Left cardiac atrium (tissue), 4 donors: ENCODE measurements at places on chromosomes 1 and 21. TPM values are rescaled to one million over a fixed set of nuclear protein-coding genes. Genes with fewer than 3 reads are reported as not detected.
A peak's percentile ranks its signal among the peaks of the same experiment; 100 is the strongest.

The RNF207 gene
- total RNA-seq: 38.3 TPM

DNA sequence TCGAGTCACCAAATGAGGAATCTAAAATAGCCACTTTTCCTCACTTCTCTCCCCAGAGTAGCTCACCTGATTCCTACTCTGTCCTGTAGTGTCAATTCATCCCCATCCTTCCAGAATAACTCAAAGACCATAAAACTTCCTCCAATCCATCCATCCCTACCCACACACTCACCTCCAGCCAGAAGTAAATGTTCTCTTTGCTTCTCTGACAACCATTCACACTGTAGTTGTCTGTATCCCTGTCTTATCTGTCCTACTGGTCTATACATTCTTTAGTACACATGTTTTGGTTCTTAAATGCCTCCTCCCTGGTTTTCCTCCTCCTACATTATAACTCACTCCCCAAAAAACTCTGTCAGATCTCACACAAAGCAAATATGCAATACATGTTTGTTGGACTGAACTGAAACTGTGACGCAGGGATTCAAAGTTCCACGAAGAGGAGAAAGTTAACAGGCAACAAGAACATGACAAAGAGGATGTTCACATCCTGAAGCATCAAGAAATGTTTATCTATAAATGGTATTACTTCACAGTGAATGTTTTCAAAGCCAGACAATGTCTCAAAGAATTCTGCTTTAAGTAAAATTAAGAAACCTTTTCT is 11.0 kb downstream of the TP53BP2 start:
- DNase-seq: no peak

DNA sequence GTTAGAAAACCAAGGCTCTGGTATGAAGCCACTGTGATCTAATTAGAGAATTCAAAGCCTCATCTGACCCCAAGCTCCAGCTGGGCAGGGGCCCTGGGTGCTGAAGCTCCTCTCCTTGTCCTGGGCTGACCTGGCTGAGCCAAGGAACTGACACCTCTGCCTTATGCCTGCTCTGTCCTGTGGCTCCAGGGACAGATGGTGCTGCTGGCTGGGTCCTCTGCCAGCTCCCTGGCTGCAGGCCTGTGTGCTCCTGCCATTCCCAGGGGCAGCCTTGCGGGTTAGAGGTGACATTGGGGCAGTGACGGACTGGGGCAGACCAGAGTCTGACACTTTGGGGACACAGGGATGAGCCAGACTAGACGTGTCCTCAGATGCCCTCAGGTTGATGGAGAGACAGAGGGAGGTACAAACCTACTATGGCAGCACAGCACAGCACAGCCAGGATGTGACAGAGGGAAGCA is 11.8 kb downstream of the ACOT11 start:
- DNase-seq: peak; percentile 72

The ESRRG gene
- 17.5 TPM for total RNA-seq

- no peak for DNase-seq
Observed at GRCh38 chr1:96080925-96081324, 640.7 kb upstream of the PTBP2 start.

GRCh38 chr1:47478090-47478489 is 40.2 kb downstream of the FOXD2 start:
- DNase-seq: no peak

- no peak for DNase-seq
Observed at GRCh38 chr1:37438037-37438868, 36.1 kb upstream of the ZC3H12A start.

GRCh38 chr1:107949467-107950253 is 15.3 kb downstream of the VAV3 start:
- DNase-seq: no peak

- DNase-seq: no peak
Observed at GRCh38 chr1:201020721-201021629, 2.5 kb downstream of the KIF21B start.

The DVL1 gene
- total RNA-seq: 63.5 TPM

- no peak for DNase-seq
Observed at GRCh38 chr21:29487154-29487553, 188.4 kb downstream of the BACH1 start.

DNA sequence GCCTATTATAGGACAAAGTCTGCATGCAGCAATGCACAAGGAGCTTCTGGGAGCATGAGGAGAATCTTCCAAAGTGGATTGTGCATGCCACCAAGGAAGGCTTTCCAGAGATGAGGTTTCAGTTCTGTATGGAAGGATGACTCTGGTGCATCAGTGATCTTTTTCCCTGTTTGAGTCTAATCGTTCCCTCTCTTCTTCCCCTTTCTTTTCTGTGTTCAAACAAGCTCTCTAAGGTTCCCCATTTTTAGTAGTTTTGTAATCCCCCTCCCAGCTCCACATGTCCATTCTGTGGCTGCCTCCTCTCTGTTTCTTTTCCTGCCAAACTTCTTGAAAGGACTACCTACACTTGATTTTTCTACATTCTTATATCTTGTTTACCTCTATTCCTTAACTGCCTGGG is 43.3 kb upstream of the USP25 start:
- no peak for DNase-seq

DNA sequence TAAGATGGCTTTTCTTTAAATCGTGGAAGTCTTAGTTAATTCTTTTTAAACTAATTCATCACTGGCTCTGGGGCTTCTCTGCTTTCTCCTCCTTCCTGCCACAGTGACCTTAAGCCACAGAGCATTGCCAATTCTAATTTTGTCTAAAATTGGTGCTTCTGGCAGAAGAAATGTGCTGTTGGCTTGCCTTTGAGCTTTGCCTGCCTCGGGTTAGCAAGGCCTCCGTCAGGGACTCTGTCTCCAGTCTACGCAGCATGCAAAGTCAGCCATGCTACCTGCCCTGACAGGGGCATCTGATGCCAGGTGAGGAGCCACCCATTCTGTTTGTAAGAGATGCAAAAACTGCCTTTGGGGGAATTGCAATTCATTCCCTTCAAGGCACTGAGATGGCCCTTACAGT is 25.2 kb downstream of the CLDN14 start:
- no peak for DNase-seq

DNA sequence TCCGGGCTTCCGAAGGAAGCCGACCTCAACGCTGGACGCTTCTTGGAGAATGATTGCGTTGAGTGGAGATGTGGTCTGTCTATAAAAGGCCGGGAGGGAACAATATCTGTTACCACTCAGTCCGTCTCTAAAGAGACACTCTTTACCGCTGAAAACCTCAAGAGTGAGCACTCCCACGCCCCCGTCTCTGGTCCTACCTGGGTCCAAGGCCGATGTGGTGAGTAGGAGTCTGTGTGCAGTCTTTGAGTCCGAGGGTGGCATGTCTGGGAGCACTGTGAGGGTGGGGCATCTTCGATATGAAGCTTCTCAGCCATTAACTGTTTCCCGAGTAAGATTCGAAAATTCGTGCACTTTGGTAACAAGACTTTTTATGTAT is 576 bp downstream of the ZFP69 start:
- DNase-seq: peak; percentile 25

The CAMK1G gene
- total RNA-seq: 0.31 TPM

The S100A6 gene
- total RNA-seq: 449 TPM

DNA sequence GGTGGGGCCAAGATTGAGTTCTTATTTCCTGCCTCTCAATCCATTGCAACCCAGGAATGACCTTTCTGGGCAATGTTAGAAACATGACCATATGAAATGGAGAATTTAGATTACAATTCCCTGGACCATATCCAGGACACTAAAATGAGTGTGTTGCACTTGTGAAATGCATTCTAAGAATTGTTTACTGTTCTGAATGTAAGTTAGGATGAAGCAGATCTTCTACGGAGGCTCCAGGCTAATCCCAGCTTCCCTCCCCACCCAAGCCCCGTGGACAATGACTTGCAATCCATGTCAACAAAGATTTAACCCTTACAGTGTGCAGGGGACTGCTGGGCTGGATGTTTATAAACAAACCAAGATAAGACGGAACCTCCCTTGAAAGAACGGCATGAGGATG is 31.7 kb upstream of the HAO2 start:
- DNase-seq: no peak

DNA sequence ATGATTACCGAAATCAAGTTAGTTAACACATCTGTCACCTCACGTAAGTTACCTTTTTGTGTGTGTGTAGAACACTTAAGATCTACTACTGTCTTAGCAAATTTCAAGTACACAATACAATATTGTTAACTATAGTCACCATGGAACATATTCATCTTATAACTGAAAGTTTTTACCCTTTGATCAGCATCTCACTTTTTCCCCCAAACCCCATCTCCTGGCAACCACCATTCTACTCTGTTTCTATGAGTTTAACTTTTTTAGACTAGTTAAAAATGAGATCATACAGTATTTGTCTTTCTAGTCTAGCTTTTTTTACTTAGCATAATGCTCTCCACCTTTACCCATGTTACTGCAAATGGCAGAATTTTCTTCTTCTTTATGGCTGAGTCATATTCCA is 124.7 kb downstream of the RABGAP1L start:
- no peak for DNase-seq

DNA sequence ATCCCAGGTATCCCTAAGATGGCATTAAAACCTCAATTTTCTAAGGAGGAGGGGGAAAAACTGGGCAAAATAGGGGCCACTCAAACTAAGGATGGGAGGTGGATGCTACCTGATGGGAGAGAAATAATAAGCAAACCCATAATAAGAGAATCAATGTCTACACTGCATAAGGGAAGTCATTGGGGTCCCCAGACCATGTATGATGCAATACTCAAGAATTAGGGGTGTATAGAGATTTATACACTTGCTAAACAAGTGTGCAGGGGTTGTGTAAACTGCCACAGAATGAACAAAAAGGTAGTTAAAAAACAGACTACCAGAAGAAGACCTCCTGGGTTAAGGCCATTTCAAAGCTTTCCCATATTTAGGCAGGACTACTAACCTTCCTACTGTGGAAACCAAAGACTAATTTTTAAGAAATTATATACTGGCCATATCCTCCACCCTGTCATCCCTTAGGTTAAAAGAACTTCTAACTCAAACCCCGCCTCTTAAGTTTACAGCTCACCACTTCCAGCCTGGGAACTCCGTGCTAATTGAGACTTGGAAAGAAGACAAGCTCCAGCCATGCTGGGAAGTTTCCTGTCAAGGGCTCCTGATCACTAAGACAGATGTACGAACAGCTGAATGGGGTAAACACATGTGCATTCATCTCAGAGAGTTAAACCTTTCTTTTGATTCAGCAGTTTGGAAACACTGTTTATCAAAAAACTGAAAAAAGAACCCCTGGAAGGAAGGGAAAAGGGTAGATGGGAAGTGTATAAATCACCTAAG is 64.4 kb upstream of the TLR5 start:
- no peak for DNase-seq

GRCh38 chr1:18641005-18641941 is 10.6 kb downstream of the PAX7 start:
- no peak for DNase-seq

The SPRR2E gene
- total RNA-seq: not detected

The RNF11 gene
- 103 TPM for total RNA-seq

DNA sequence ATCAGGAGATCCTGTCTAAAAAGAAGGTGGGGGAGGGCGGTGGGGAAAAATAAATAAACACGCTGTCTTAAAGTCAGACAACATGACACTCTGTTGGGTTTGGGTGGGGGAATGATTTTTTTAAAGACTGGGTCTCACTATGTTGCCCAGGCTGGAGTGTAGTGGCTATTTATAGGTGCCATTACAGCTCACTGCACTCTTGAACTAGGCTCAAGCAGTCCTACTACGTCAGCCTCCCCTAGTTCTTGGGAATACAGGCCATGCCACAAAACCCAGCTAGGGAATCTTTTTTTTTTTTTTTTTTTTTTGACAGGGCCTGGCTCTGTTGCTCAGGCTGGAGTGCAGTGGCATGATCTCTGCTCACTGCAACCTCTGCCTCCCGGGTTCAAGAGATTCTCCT is 2.4 kb upstream of the SNRPE start:
- no peak for DNase-seq

- no peak for DNase-seq
Observed at GRCh38 chr1:227786673-227787512, 28.6 kb upstream of the PRSS38 start.

The SLC9C2 gene
- total RNA-seq: 0.06 TPM

DNA sequence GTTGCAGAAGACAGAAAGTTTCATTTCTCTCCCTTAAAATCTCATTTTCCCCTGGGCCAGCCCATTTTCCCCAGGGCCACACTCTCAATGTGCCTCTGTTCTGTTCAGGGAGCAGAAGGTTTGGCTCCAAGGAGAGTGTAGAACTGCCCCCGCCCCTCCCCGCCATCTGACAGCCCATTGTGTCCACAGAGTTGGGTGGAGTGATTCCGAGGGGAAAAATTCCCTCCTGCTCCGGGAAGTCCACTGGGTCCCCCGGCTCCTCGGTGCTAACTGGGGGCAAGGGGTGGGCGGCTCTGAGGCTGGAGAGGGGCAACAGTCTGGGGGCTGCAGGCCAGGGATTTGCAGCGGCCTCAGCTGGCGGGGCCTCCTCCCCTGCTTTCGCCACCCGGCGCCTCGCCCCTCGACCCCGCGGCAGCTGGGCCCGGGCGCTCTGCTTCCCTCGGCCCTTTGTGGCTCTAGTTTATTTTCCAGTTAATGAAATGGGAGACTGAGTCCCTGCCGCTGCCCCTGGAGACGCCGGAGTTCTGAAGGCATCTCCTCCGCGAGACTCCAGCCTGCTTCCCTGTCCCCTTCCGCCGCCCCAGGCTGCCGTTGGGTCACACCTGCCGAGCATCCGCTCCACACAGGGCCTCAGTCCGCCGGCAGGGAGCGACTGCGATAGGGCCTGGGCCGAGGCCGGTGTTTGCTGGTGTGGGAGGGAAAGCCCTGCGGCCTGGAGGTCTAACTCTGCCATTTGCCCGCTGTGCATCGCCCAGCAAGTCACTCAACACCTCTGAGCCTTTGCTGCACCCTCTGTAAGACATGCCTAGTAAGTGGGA is 14.7 kb upstream of the KIRREL1 start:
- DNase-seq: peak; percentile 37

The UBE4B gene
- total RNA-seq: 42.9 TPM

- no peak for DNase-seq
Observed at GRCh38 chr1:156936721-156937220, 16.3 kb downstream of the LRRC71 start.

DNA sequence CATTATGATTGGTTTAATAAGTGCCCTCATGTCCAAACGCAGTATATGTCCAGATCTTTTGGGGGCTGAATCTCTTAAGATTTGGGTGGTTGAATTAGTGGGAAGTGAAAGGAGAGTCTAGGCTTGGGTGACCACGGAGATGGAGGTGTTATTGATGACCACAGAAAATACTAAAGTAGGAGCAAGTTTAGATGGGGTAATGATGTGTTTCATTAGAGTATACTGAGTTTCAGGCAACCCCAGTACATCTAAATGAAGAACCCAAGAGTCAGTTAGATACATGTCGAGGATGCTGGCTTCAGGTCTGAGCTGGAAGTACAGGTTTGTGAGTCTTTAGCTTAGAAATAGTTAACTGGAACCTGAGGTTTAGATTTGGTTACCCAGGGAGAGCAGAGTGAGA is 6.5 kb upstream of the ZZZ3 start:
- DNase-seq: no peak
